HS-5 (cell line): ENCODE measurements at places on chromosomes 5 and 9.

GRCh38 chr9:69149321-69149807, 24.7 kb upstream of the TJP2 start:
- DNase-seq: no peak

GRCh38 chr5:106481374-106481773, 1189.4 kb downstream of the EFNA5 start:
- DNase-seq: no peak

DNA sequence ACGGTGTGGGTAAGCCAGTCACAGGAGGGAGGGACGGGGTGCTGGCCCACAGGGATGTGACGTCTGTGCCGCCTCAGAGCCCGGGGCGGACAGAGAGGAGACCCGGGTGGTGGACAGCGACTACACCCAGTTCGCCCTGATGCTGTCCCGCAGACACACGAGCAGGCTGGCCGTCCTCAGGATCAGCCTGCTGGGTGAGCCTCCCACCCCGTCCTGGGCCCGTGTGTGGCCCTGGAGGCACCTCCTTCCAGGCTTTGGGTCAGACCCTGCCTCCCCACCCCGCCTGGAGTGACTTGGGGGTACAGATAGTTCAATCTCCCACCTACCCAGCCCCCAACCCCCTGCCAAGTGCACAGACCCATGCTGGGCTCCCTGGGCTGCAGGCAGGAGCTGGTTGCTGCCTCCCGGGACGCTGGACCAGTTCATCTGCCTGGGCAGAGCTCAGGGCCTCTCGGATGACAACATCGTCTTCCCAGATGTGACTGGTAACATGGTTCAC, 1.7 kb downstream of the LCN12 start:
- DNase-seq: no peak

DNA sequence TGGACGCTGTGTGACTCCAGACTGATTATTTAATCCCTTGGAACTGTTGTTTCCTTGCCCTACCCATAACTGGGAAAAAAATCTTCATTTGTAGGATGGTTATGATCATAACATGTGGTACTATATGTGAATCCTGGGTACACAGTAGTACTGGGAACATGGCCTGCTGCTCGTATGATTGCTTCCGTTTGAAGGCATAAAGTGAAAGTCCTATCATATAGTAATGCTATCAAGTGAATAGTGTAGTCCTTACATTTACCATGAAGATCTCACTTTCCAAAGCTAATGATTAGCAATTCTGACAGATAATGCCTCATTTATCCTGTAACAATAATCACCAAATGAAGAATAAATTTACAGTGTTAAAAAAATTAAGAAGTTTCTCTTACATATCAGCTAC, 53.2 kb downstream of the MEF2C start:
- no peak for DNase-seq

DNA sequence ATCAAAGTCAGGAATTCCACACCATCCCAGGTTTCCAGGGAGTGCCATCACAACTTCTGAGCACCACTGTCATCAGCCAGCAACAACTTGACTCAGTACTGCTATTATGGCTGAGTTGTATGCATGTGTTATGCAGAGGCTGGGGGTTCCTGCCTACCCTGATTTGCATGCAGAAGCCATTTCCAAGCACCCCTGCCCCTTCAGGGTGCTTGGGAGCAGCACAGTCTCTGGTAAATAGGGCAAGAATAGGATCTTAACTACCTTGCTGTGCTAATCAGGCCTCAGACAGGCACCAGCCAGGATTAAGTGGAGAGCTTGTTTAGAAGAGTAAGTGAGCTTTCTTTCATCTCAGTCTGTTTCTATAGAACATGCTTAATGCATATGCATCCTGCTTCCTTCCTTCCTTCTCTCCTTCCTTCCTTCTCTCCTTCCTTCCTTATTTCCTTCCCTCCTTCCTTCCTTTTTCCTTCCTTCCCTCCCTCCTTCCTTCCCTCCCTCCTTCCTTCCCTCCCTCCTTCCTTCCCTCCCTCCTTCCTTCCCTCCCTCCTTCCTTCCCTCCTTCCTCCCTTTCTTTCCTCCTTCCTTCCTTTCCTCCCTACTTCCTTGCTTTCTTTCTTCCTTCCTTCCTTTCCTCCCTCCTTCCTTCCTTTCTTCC, 175.7 kb downstream of the FRMD3 start:
- no peak for DNase-seq

DNA sequence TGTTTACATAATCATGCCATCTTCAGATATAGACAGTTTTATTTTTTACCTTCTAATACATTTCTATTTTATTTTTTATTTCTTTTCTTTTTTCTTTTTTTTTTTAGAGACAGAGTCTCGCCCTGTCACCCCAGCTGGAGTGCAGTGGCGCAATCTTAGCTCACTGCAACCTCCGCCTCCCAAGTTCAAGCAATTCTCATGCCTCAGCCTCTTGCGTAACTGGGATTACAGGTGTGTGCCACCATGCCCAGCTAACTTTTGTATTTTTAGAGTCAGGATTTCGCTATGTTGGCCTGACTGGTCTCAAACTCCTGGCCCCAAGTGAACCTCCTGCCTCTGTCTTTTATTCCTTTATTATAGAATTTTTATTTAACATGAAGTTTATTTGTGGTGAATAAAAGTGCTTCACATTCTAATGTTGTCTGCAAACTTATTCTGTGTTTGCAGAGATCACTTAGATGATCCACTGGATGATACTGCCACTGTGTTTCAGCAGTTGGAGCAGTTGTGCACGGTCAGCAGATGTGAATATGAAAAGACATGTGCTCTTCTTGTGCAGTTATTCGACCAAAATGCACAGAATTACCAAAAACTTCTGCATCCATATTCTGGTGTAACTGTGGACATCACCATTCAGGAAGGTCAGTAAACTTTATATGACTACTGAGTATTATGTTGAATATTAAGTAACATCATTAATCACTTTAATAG, 62.2 kb downstream of the RANBP17 start:
- DNase-seq: no peak

DNA sequence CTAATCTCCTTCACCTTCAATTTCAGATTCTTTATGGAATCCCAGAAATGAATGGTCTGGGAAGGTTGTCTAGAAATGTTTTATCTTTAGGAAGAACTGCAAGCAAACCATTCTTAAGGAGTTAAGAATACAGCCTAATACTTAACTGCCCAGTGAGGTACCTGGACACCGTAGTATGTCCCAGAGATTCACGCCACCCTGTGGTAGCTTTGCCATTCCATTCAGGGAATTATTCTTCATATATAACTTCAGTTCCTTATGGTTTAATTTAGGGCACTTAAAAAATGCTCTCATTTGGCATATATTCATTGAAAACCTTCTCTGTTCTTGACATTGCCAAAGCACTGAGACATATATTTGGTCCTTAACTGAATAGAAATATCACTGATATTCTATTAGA, 49.7 kb downstream of the ACTBL2 start:
- DNase-seq: no peak

DNA sequence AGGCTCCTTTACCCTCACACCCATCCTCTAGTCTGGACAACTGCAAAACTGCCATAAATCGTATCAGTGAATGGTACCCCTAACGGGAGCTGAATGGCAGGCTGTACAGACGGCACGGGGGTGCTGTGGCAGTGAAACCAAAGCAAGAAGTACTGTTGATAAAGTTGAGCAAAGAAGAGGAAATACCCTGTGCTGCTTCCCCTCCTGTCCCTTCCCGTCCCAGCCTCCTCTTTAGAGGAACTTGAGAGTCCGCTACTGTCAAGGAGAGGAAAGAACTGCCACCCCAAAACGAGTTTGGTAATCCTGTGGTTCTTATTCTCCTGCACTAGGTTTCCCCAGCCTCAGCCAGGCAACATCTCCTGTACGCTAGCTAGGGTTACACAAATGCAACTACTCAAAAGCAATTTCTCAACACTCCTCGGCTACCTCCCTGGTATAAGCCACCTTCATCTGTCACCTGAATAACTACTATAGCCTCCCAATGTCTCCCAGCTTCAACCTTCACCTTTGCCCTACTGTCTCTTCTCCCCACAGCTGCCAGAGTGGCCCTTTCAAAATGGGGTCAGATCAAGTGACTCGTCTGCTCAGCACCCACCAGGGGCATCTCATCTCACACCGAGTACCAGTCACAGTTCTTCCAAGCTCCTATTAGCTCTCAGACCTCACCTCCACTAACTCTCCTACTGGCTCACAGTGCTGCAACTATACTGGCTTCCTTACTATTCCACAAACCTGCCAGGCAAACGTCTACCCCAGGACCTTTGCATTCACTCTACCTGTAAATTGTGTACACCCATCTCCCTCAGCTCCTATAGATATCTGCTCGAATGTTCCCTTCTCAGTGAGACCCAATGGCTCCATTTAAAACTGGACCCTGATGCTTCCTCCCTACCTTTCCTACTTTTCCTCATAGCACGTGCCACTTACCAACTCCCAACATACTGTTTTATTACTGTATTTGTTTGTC, 4.1 kb downstream of the GLRX start:
- no peak for DNase-seq

DNA sequence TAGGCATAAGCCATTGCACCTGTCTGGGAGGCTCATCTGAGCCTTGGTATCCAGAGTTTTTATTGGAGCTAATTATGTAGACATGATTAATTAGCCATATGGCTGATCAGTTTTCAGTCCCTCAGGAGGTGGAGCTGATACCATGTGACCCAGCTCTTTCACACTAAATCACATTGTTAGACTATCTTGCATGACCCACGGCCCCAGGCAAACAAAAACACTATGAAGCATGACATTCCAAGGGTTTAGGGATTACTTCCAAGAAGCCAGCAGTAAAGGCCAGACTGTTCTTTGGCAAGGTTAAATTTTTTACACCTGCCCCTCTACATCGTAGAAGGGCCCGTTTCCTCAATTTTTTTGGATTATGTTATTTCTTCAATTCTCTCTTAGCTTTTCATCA, 5.0 kb upstream of the C5orf24 start:
- DNase-seq: no peak

- DNase-seq: no peak
Observed at GRCh38 chr9:84827216-84827765, 157.8 kb downstream of the NTRK2 start.

DNA sequence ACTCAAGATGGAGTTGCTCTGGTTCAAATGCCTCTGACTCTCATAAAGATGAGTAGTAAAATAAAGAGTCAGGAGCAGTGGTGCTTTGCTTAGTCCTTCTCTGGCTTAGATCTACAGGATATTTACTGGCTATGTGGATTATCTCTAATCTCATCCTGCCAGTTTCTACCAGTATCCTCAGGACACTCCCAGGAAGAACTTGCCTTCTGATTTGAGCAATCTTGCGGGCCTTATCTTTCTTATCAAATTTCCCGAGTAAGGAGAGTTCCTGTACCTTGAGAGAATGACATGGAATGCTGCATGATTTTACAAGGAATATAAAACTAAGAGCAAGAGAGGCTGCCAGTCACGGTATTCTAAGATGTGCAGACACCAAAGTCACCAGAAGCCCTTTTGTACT, 364.0 kb downstream of the ARHGEF28 start:
- no peak for DNase-seq

DNA sequence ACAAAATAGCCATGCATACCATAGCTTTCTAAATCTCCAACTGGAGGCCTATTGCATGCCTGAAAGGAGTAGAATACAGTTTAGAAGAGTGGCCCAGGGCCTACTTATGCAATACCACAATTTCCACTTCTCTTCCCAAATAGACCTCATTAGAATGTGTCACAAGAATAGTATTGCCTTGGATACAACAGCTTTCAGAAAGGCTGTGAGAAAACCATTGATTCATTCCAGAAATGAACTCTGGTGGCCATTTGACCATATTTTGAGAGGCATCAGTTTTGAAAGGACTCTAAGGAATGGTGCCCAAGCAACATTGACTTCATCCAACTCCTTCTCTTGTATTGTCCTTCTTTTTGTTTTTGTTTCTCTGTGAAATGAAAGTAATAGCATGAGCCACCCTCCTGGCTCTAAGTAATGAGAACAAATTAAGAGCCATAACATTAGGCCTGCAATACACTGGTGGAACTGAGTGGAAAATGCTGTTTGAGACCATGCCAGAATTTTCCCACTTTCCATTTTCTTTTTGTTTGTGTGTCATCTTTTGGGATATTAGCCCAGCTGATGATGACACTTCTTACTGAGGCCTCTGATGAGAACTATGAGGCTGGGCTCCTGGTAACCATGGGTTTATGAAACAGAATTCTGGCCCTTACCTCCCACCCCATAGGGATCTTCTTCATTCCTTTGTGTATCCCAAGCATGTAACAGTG, 90.2 kb downstream of the TMEM174 start:
- DNase-seq: no peak

DNA sequence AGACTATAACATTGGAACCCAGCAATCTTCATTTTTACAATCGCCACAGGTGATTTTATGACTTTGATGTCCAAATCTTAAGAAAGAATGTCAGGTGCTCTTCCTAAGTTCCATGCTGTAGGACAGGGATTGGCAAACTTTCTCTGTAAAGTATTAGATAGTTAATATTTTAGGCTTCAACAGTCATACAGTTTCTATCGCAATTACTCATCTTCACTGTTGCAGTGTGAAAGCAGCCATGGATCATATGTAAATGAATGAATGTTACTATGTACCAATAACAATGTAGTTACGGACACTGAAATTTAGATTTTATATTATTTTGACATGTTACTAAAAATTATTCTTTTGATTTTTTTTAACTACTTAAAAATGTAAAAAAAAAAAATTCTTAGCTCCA, 169.7 kb downstream of the DTWD2 start:
- no peak for DNase-seq

DNA sequence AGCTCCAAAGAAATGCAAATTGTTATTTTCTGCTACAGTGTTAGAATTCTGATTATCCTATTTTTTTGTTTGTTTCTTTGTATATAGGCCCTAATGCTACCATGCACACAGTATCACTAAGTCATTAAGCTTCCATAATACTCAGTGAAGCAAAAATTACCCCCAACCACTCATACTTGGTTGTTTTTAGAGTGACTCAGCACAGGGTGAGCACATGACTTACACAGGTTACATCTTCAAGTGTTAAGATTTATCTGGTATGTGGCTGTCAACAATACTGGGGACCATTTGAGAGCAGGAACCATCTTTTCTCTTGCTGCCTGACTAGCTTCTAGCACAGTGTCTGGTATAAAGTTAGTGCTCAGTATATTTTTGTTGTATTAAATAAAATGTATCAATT, 255.8 kb upstream of the SLC24A2 start:
- no peak for DNase-seq

DNA sequence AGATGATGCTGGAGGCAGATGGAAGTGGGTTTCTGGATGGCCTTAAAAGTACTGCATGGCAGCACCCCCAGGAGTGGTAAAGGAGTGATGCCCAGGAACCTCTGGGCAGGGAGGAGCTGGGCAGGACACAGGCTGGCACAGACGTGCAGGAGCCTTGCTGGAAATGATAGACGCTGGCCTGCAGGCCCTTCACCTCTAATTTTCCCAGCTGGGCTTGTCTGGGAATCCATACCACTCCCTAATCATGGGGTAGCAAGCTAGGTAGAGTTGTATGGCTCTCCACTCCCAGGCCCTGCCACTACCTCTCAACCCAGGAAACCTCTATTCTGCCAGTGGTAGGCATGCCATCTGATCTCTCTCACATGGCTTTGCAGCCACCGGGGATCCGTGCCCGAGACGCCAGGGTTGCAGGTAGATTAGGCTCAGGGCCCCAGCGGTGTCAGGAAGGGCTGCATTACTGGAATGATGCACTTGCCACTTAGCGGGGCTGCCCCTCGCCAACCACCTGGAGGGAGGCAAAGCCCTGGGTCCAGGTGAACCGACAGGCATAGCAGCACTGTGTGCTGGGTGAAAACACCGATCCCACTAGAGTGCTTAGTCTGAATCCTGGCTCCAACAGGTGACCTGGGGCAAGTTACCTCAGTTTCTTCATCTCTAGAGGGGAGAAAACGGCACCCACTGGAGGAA, 79.6 kb upstream of the SLC25A51 start:
- DNase-seq: no peak
